Spleen (tissue), 13 donors: ENCODE measurements at places on chromosomes 2 and 18. TPM values are rescaled to one million over a fixed set of nuclear protein-coding genes. Genes with fewer than 3 reads are reported as not detected.

- no peaks in the 10 kb centered on the region for H3K27me3 ChIP-seq
- H3K4me1 ChIP-seq = no peaks in the 10 kb centered on the region
- no peak for DNase-seq
- H3K4me3 ChIP-seq = no peak overlapping the region
- no peaks in the 10 kb centered on the region for H3K36me3 ChIP-seq
Measured at GRCh38 chr2:7930800-7931635, 750.8 kb upstream of the ID2 start.

- H3K36me3 ChIP-seq = no peaks in the 10 kb centered on the region
- H3K27me3 ChIP-seq = no peaks in the 10 kb centered on the region
- H3K4me1 ChIP-seq = peaks cover 11% of the 10 kb centered on the region
- DNase-seq = peak; percentile 81
- peak overlapping the region; percentile 98 for H3K4me3 ChIP-seq
Measured at GRCh38 chr2:214810671-214811070, 1.2 kb upstream of the BARD1 start.

- no peak overlapping the region for H3K4me3 ChIP-seq
- no peaks in the 10 kb centered on the region for H3K4me1 ChIP-seq
- H3K27ac ChIP-seq = no peak overlapping the region
- no peaks in the 10 kb centered on the region for H3K36me3 ChIP-seq
- DNase-seq = no peak
Measured at GRCh38 chr2:9693196-9693491, 62.3 kb upstream of the YWHAQ start.

The ZNF892 gene
- polyA plus RNA-seq = 0.13 TPM

The POTEF gene
- not detected for polyA plus RNA-seq
